ENCODE measurements at places on chromosomes 3 and 15.

DNA sequence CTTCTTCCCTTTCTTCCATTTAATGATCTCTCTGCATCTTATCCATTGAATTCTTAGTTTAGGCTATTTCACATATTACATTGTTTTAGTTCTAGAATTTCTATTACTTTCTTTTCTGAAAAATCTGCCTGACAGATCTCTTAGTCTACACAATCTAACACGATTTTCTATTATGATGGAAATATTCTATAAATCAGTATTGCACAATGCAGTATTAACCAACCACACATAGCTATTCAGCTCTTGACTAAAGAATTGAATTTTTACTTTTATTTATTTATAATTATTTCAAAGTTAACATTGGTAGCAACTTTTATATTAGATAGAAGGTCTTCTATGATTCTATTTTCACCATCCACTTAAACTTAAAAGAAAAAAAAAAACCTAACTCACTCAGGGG, 36.2 kb upstream of the GOLGA8A start:
- no peak for DNase-seq

GRCh38 chr3:72270072-72270681, 485.2 kb upstream of the PROK2 start:
- no peak for DNase-seq

DNA sequence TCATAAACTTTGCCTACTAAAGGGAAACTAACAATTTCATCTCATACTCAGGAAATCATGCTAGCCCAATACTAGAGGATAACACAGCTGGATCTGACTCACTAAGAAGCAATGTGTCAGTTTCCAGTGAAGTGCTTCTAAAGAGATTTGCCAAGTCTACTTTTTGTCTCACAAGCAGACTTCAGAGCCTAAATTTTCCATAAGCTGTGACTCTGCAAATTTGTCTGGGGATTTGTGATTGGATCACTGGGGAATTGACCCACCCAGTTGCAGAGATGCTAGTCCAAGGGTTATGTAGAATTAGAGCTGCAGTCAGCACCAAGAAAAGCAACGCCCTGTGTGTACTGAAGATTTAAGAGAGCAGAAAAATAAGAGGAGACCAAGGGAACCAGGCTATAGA, 647.1 kb downstream of the NTRK3 start:
- no peak for DNase-seq

DNA sequence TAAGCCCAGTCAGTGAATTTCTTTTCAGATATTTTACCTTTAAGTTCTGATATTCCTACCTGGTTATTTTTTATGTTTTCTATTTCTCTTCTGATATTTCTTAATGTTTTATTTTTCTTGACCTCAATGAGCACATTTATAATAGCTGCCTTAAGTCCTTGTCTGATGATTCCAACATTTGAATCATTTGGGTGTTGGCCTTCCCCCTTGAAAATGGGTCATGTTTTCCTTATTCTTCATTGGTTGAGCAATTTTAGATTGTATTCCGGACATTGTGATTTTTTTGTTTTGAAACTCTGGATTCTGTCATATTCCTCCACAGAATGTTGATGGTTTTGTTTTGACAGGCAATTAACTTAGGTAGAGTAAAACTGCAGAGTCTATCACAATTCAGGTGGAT, 9.7 kb upstream of the ACKR4 start:
- DNase-seq, result no peak

Measured in activated T-cell treated with anti-CD3 and anti-CD28 coated beads, Interleukin-2, amount 50 U/mL, for 24 hours (primary cell).